Activated naive CD8-positive, alpha-beta T cell treated with anti-CD3 and anti-CD28 coated beads, Interleukin-2, amount 10 ng/mL, durations not matched to agents 7 days and 5 days (primary cell): ENCODE measurements at places on chromosomes 3 and 15. TPM values are rescaled to one million over a fixed set of nuclear protein-coding genes. Genes with fewer than 3 reads are reported as not detected.

DNA sequence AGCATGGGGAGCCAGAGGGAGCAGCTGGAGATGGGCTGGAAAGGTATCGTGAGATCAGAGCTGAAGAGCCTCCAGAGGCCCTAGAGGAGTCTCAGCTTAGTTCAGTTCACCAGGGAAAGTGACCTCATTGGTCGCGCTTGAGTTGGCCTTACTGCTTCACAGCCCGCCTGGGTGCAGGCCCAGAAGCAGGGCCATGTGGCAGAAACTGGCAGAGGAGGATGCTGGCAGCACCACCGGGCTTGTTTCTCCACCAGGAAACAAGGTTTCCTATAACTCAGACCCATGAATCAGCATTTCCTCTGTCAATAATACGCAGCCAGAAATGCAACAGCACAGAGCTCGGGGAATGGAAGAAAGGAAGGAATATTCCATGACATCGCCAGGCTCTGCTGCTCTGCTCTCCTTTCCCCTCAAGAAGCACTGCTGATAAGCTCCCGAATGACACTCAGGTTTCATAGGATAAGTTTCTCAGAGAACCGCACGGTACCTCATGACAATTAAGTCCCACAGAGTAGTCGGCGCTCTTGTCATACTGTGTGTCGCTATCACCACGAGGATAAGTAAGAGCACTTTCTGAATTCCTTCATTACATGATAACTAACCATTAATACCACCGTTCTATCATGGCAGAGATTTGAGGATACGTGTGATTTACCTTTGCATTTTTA is 147.1 kb upstream of the LPP start:
- H3K36me3 ChIP-seq, result peaks cover 35% of the 10 kb centered on the region
- no peak for DNase-seq
- peaks cover 20% of the 10 kb centered on the region for H3K4me1 ChIP-seq
- no peaks in the 10 kb centered on the region for H3K27me3 ChIP-seq

DNA sequence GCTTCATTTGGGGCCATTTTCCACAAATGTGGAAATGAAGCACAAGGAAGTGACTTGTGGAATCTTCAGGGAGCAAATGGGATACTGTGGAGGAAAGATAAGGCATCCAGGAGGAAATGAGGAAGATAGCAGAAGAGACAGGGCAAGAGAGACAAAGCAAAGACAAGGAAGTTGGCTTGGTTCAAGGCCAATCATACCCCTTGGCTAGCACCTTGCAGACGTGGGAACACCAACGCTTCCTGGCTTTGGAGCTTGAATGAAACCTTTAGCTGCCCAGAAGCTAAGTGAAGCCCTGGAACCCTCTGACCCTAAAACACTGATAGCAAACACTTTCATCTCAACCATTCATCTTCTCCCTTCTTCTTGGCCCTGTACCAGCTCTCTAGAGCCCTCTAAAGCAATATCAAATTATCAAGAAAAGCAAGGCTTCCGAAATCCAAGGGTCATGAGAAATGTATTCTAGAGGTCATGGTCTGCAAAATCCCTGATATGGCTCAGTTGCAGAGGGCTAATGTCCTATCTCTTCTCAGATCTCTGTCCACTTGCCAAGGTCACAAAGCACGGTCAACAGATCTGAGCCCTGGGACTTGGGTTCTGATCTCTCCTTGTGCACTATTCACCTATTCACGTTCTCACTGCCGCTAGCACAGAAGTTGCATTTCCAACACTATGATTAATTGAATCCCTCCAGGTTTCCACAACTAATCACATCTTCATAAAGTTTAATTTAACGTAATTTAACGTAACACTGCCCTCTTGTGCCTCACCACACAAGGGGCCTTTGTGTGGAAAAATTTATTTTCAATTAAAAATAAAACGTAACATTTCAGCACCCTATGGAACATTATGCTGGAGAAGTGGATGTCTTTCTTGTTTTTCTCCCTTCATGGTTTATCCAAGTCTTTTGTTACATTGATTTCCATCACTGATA is 557.6 kb upstream of the ADAMTS9 start:
- no peak for DNase-seq
- H3K4me3 ChIP-seq, result no peak overlapping the region
- H3K27ac ChIP-seq, result no peak overlapping the region
- H3K27me3 ChIP-seq, result no peaks in the 10 kb centered on the region

TMEM108 gene
- not detected for total RNA-seq

GRCh38 chr3:190807719-190808375 is 54.6 kb downstream of the GMNC start:
- H3K4me3 ChIP-seq, result no peak overlapping the region
- H3K27me3 ChIP-seq, result no peaks in the 10 kb centered on the region
- H3K27ac ChIP-seq, result no peak overlapping the region

DNA sequence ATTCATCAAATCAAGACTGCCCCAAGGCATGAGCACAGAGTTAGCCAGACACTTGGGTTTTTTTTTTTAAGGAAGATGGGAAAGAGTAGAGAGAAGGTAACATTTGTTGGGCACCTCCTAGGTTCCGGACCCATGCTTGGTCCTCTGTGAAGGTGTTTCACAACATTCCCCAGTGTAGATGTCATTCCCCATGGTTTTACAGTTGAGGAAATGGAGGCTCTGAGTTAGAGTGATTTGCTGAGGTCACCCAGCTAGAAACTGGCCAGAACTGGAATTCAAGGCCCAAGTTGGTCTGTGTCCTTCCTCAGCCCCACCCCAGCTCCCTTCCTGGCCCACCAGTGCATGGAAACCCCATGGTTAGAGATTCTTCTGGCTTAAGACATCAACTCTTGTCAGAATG is 19.9 kb downstream of the WNT7A start:
- no peak overlapping the region for H3K27ac ChIP-seq
- peaks cover 9% of the 10 kb centered on the region for H3K27me3 ChIP-seq

GRCh38 chr15:95647531-95648277 is 682.8 kb upstream of the NR2F2 start:
- H3K36me3 ChIP-seq, result no peaks in the 10 kb centered on the region
- no peaks in the 10 kb centered on the region for H3K4me1 ChIP-seq
- no peak overlapping the region for H3K4me3 ChIP-seq

TADA3 gene
- total RNA-seq, result 71.8 TPM

SAMMSON gene
- total RNA-seq, result not detected

DNA sequence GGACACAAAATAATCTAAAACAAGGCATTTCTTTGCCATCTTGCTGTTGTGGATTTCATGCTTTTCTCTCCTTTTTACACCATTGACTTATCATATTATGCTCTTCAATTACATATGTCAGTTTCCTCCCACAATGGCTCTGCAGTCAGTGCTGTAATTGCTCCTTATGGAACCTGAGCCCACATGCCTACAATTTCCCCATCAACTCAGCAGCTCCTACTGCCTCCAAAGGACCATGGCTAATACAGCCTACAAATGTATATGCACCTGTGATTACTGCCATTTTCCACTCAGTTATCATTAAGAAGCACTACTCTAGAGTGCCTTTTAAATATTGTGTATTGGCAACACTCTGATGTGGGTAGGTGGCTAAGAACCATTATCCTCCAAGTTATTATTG is 30.8 kb downstream of the RTP4 start:
- no peak for DNase-seq
- H3K27me3 ChIP-seq, result peaks cover 23% of the 10 kb centered on the region
- no peak overlapping the region for H3K27ac ChIP-seq

- H3K36me3 ChIP-seq, result no peaks in the 10 kb centered on the region
- peaks cover 4% of the 10 kb centered on the region for H3K27me3 ChIP-seq
- no peak for DNase-seq
- H3K27ac ChIP-seq, result no peak overlapping the region
- H3K4me1 ChIP-seq, result no peaks in the 10 kb centered on the region
Measured at GRCh38 chr15:33646744-33647143, 321.6 kb upstream of the CHRM5 start.

DNA sequence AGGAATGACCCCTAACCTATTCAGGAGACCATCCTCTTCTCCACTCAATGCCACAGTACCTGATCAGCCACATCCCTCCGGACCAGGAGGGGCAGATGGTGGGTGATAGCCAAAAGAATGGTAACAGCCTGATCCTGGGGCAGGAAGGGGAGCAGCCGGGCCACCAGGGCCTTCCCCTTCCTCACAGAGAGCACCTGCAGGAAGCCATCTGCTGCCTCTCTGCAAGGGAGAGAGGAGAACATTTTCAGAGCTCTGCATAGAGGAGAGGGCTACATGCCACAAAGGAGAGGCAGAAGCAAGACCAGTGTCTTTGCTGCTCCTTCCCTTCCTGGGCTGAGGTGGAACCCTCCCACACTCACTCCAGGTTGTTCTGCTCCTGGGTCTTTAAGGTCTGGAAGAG is 5.5 kb upstream of the SPG11 start:
- peaks cover 6% of the 10 kb centered on the region for H3K36me3 ChIP-seq
- peak overlapping the region; percentile 67 for H3K27ac ChIP-seq
- H3K4me3 ChIP-seq, result no peak overlapping the region
- DNase-seq, result no peak
- H3K4me1 ChIP-seq, result peaks cover 58% of the 10 kb centered on the region

- no peak overlapping the region for H3K27ac ChIP-seq
- peaks cover 12% of the 10 kb centered on the region for H3K27me3 ChIP-seq
- no peak overlapping the region for H3K4me3 ChIP-seq
- H3K4me1 ChIP-seq, result peaks cover 35% of the 10 kb centered on the region
- peaks cover 32% of the 10 kb centered on the region for H3K36me3 ChIP-seq
- DNase-seq, result no peak
Measured at GRCh38 chr3:46222435-46223161, 14.5 kb upstream of the CCR1 start.

GRCh38 chr3:150414258-150414657 is 6.2 kb downstream of the TSC22D2 start:
- H3K4me3 ChIP-seq, result peak overlapping the region; percentile 50
- no peak overlapping the region for H3K27ac ChIP-seq
- peaks cover 38% of the 10 kb centered on the region for H3K4me1 ChIP-seq
- H3K36me3 ChIP-seq, result peaks cover 25% of the 10 kb centered on the region
- no peak for DNase-seq

VIPR1 gene
- 22.3 TPM for total RNA-seq

ZNF609 gene
- 57.2 TPM for total RNA-seq

- DNase-seq, result no peak
- peaks cover 18% of the 10 kb centered on the region for H3K27me3 ChIP-seq
- peaks cover 17% of the 10 kb centered on the region for H3K4me1 ChIP-seq
- H3K27ac ChIP-seq, result no peak overlapping the region
Measured at GRCh38 chr3:58495101-58495500, 3.2 kb downstream of the KCTD6 start.

RTP4 gene
- 17.1 TPM for total RNA-seq

GRCh38 chr3:66561367-66561766 is 60.5 kb upstream of the LRIG1 start:
- no peaks in the 10 kb centered on the region for H3K4me1 ChIP-seq
- DNase-seq, result no peak
- H3K4me3 ChIP-seq, result no peak overlapping the region

- H3K4me3 ChIP-seq, result no peak overlapping the region
- no peak for DNase-seq
- H3K4me1 ChIP-seq, result no peaks in the 10 kb centered on the region
- no peak overlapping the region for H3K27ac ChIP-seq
- no peaks in the 10 kb centered on the region for H3K36me3 ChIP-seq
Measured at GRCh38 chr15:68710536-68710935, 110.2 kb downstream of the ANP32A start.

DNA sequence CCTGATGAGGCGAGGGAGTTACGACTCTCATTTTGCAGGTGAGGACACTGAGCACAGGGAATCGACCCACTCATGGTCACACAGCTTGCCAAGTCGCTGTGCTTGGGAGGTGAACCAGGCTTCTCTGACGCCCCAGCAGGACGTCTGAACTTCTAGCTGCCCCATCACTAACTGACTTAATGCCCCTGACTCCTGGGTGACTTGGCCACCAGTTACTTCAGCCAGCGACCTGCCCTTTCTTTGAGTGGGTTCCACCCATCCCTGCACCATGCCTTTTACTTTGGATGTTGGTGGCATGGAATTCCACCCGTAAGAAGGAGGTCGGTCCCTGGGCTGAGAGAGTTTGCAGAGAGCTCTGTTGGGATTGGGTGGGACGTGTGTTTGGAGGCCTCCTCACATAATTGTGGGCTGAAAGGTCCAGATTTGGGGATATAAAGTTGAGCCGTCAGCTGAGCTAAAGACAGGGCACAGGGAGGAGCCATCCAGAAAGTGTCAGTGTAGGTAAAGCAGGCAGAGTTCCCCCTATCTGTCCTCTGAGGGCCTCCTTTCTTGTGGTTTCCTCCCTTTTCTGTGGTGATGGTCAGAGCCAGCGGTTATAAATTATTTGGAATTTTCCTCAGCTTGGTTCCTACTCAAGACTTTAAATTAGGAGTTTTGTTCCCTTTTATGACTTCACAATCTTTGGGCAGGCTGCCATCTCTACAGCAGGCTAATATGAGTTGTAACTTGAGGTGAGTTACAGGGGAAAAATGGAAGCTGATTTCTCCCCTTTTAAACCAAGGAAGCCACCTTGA is 55.0 kb downstream of the FLNB start:
- no peaks in the 10 kb centered on the region for H3K27me3 ChIP-seq
- peaks cover 4% of the 10 kb centered on the region for H3K4me1 ChIP-seq
- no peak for DNase-seq
